ENCODE measurements at places on chromosomes 6 and 20.

DNA sequence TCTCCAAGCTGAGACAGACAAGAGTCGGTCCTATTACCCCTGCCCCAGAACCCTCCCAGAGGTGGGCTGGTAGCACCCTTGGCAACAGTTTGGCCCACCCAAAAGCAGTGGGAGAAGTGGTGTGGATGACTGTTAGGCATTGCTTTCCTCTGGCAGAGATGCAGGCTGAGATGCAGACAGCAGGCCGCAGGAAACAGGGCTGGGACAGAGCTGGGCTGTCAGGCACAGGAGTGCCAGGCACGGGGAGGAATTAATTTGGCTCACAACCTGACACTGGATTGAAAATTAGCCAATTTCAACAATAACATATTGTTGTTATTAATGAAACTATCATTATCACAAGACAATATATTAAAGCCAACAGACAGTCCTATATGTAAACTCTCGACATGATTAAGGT, 15.7 kb upstream of the SIRT5 start:
- no peak for DNase-seq

- no peak for DNase-seq
These were observed 115.5 kb downstream of the DLGAP4 start for GRCh38 chr20:36421641-36422040.

DNA sequence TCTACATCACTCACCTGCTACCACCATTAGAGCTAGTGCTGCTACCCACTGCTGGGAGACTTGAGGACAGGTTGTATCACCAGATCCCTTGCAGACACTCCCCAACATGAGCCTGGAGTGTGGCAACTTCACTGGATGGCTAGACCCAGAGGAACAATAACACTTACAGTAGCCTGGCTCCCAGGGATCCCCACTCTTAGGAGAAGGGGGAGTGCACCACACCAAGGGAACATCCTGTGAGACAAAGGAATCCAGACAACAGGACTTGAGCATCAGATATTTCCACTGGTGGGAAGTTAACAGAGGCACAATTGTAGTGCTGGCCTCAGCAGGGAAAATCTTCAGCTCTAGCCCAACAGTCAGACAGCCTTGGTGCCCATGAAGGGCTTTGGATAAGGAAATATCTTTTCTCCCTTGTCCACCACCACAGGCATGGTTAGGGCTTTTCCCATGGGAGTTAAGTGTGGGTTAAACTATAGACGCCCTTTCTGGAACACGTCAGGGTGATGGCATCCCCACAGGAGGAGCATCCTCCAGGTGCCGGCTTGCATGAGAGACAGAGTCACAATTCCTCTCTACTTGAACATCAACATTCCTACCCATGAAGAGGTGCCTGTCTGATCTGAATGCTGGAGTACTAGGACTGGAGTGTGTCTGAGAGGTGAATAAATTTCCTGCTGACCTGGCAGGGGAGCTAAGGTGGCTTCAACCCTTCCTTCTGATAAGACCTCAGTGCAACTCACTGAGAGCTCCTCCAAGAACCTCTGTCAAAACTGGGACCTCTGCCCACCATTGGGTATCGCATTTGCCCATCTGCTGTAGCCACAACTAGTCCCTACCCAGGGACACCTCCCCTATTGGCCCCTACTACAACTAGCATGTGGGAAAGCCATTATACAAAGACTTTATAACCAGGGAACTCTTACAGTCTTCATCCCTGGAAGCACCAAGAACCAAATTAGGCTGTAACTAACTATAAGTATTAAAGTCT, 55.4 kb upstream of the SIRPG start:
- DNase-seq: no peak

DNA sequence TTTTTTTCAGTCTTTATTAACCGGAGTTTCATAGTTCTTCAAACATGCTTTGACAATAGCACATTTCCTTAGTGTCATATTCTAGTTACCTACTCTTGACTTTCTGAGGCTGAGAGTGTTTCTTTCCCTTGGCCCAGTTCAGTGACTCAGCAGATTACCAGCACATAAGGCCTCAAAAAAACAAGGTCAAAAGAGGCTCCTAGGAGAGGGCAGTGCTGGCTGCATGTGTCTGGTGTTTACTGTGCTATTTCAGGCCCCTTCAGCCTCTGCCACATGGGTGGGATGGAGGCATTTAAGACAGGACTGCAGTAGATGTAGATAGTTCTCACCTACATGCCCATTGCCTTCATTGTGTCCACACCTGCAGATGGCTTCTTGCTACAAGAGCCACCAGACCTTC, 198.2 kb upstream of the SSTR4 start:
- DNase-seq: no peak

Data from progenitor cell of endocrine pancreas (in vitro differentiated cells).